CMK (cell line): ENCODE measurements at places on chromosomes 6 and 20.

DNA sequence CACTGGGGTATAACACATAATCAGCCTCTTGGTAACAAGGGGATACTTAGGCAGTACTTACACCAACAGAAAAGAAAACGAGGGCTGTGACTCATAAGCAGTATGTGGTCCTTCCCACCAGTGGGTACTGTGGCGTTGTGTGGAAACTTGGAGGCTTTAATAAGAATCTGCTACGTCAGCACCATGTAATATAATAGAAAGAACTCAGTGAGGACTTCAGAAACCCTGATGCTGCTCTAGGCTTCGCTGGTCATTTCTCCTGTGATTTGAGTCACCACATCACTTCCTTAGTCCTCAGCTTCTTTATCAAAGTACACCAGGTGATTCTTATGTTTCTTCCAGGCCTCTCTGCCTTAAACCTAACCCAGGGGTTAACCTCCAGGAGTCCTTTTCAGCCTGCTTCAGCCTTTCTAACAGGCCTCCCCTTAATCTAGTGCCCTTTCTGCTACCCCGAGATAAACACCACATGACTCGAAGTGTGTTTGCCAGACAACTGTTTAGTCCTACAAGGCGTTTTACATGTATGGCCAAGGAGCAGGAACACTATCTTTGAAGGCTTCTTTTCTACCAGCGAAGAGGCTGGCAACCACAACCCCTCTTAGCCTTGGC is 68.5 kb downstream of the FYN start:
- peak; percentile 35 for DNase-seq

GRCh38 chr20:44361021-44361420 is 5.5 kb downstream of the HNF4A start:
- no peak for DNase-seq

- DNase-seq: no peak
Observed at GRCh38 chr6:89597988-89598387, 40.6 kb downstream of the LYRM2 start.

- no peak for DNase-seq
Observed at GRCh38 chr20:59625214-59625922, 21.0 kb downstream of the PHACTR3 start.

DNA sequence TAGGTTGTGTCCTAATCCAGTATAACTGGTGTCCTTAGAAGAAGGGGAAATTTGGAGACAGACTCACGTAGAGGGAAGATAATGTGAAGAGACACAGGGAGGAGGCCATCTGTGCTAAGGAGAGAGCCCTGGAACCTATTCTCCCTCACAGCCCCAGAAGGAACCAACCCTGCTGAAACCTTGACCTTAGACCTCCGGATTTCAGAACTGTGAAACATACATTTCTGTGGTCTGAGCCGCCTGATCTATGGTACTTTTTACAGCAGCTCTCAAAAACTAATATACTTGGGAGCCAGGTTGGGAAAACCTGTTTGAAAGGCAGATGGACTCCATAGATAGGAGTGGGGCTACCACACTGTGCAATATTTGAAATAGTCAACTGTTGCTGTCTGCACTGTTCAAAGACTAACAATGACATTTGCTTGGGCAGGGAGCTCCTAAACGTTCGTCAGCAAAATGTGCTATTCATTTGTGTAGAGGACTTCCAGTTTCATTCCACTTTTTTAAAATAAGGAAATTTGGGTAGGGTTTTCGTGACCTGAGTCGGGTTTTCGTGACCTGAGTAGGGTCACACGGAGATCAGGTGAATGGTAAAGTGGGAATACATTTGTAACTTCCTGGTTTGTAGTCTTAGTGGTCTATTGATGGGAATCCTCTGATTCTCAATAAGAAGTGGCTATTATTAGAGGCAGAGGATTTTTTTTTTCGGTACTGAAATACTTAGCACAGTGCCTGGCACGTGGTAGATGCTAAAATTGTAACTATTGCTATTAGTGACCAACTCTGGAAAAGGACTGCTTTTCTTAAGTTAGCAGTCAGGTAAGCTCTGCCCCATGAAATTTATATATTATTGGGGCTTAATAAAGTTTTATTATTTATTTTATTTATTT is 11.4 kb downstream of the TAGAP start:
- DNase-seq: no peak

DNA sequence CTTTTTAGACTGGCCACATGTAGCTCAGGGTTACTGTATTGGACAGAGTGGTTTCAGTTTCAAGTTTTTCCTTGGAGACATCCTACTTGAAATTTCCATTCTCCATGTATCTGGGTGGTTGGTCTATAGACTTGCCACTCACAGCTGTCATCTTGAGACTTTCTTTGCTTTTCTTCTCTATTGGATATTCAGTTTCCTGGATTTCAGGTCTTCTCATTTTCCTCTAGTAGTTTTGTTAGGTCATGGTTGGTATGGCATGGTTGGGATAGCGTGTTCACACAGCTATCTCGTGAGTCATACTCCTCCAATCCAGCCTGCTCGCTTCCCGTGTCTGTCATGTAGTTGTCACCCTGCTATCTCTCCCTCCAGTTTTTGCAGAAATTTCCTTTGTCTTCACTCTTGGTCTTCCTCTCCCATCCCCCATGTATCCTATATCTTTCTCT is 48.3 kb downstream of the PTPN1 start:
- no peak for DNase-seq

DNA sequence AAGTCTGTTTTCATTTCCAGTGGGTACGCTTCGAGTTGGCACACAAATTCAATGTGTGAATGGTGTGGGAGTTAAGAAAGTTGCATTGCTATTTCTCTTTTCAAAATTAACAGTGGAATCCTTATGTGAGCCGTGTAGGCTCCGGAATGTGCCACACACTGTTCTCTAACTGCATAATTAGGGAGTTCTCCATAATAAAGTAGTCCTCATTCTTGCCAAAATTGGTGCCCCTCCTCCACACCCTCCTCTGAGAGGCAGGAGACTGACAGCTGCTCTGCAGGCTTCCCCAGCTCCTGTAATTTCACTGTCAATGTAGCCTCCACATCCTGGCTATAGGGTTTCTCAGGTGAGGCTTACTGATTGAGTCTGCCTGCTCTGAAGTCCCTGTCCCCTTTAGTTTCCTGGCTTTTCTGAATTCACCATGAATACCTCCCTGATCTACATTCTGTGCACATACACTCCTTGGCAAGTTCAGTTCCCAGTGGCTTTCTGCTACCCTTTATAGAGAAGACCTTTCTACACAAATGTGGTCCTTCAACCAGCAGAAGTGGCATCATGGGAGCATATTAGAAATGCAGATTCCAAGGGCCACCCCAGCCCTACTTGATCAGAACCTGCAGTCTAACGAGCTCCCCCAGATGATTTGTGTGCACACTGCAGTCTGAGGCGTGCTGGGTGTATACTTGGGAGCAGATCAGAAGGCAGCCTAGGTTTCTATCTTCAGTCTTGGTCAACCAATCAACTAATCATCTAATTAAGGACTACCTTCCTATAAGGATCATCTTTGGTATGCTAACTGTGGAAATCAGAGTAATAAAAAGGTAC is 19.9 kb upstream of the CCN6 start:
- DNase-seq: no peak

- DNase-seq: no peak
Observed at GRCh38 chr6:152540381-152540780, 96.8 kb downstream of the SYNE1 start.

- DNase-seq: no peak
Observed at GRCh38 chr6:70150521-70150920, 152.4 kb downstream of the COL9A1 start.

DNA sequence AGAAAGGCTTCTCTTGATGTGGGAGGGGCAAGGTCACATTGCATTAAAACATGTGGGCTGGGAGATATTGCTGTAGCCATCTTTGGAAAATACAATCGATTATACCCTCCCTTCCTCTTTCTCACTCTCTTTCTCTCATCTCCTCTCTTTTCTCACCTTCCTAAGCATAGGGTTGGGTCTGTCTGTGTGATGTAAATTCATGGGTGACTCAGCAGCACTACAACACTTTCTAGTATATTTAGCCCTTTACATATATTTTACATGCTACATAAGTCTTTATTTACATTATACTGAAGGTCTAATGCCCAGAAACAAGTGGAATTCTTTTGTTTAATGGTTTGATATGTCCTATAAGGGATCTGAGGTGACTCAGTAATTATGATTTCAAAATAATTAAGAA is 634.8 kb upstream of the FLRT3 start:
- no peak for DNase-seq

- peak; percentile 11 for DNase-seq
Observed at GRCh38 chr20:9359561-9360308, 154.7 kb upstream of the LAMP5 start.

GRCh38 chr6:157726892-157727628 is 96.0 kb upstream of the SNX9 start:
- DNase-seq: no peak

GRCh38 chr20:38715646-38716045 is 8.6 kb upstream of the SLC32A1 start:
- DNase-seq: no peak

- no peak for DNase-seq
Observed at GRCh38 chr6:136982928-136983327, 60.8 kb downstream of the SLC35D3 start.

DNA sequence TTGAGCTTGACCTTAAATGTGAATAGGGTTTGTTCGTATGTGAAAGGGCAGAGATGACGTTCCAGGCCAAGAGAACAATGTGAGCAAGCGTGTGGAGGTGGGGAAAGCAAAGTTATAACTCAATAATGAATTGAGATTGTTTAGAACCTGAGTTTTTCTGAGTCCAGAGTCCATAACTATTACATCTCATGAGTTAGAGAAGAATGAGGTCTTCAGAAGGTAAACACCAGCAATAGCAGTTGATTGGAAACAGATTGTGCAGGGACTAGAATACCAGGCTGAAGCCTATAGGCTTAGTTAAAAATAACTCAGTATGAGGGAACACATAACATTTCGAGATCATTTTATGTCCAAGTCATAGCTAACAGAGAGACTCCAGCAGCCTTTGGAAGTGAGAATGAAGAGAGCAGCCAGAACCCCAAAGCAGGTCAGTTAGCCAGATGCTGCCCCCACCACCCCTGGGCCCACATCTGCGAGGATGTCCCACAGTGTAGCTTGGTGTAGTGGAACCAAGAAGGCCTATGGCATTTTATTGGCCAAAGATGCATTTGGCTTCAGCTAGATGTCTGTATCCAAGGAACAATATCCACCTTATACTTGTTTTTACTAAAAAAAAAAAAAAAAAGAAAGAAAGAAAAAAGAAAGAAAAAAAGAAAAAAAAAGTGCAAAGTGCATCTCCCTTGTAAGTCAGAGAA is 121.7 kb downstream of the TNFRSF21 start:
- no peak for DNase-seq

- DNase-seq: no peak
Observed at GRCh38 chr6:157683707-157684106, 139.3 kb upstream of the SNX9 start.

GRCh38 chr20:43539975-43540672 is 18.7 kb upstream of the SGK2 start:
- no peak for DNase-seq

DNA sequence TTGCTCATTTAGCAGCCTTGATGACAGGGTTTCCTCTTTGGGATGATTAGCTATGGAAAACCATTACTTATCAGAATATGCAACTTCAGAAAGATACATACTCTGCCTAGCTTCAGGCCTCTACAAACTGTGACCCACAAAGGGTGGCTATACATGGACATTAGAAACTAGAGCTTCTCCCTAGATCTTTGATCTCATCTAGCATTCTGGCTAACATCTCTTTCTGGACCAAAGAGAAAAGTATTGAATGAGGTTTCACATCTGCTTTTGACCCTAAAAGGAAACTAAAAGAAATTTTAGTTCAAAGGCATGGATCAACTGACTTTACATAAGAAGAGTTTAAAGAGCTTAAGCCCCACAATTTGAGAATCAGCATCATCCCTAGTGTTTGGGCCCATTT is 12.4 kb upstream of the HMGN3 start:
- DNase-seq: no peak

DNA sequence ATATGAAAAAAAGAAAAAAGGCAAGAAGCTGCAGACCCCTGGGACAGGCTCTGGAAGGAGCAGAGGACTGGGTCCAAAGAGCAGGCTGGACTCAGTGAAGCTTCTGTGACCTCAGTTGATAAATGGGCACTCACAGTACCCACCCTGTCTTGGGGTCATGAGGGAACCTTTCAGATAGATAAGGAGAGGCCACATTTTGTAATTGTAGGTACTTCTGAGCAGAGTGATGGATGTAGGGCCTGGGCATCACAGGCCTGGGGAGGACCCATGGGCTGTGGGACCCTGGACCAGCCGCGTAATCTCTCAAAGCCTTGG is 79.3 kb downstream of the SLC24A3 start:
- no peak for DNase-seq

- DNase-seq: no peak
Observed at GRCh38 chr6:25934156-25934555, 3.7 kb upstream of the SLC17A2 start.

- no peak for DNase-seq
Observed at GRCh38 chr20:14583413-14583812, 246.0 kb upstream of the FLRT3 start.
